Subcutaneous adipose tissue (tissue), 4 donors: ENCODE measurements at places on chromosomes 5 and 9. TPM values are rescaled to one million over a fixed set of nuclear protein-coding genes. Genes with fewer than 3 reads are reported as not detected.

Gene PCDH1
- 18.9 TPM for total RNA-seq

Gene SPATA31E1
- not detected for total RNA-seq

Gene ANXA2R
- 1.3 TPM for total RNA-seq

Gene KIF4B
- not detected for total RNA-seq

Gene SMC5
- total RNA-seq, result 33.8 TPM

Gene GM2A
- 41.2 TPM for total RNA-seq

Gene SLIT3
- 163 TPM for total RNA-seq

Gene TSC1
- 43.4 TPM for total RNA-seq

Gene LCN1
- total RNA-seq, result not detected

Gene AJM1
- total RNA-seq, result 3.0 TPM
